ENCODE measurements at places on chromosomes 7 and 10.
A peak's percentile ranks its signal among the peaks of the same experiment; 100 is the strongest.

GRCh38 chr10:116850058-116850611 lies 836 bp downstream of the ENO4 start:
- no peak for DNase-seq

DNA sequence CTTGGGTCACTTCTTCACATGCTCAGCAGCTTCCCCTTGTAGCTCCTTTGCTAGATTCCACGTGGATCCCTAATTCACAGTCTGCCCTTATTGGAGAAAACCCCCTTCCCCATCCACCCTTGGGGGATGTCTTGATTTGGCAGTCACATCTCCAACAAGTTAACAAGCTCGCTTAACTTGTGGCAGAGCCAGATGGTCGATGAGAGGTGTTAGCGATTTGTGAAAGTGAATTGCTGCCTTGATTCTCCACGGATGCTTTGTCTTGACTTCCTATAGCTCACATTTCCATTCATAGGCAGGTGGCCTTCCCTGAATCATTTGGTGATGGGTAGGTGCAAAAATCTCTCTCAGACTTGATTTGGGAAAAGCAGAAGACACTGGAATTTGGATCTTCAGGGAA lies 387.9 kb downstream of the TCERG1L start:
- DNase-seq = no peak

DNA sequence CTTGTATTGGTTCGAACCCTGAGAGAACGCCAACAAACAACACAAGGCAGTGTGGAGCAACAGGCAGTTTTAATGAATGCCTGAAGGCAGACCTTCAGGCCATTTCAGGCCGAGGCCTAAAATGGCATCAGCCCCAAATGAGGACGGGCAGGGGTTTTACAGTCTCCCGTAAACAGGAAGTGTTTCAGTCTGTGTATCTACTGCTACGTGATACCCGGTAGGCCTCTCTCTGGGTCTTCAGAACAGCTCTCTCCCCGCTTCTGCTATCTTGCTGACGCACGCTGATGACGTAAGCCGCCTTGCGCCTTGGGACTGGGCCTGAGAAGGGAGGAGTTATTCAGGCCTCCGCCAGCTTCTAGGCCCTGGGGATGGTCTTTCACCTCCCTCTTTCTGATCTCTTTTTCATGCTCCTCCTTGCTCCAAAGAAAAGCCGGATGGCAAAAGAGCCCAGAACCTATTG lies 67.7 kb downstream of the ST8SIA6 start:
- no peak for DNase-seq

DNA sequence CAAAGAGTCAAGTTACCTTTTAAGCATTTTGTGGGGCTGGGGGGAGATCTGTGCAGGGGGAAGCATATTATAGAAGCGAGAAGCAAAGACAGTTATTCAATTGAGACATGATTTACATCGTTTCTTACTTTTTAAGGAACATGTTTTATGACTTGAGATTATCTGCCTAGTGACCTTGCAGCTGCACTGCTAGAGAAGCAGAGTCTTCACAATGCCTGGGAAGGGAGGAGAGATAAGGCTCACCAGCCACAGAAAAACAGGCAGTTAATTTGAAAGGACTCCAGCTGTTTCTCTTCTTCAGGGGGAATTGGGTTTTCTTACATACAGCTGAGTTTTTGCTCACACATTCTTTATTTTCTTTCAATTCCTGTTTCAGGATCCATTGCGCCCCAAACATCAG lies 31.0 kb downstream of the PHYH start:
- DNase-seq = no peak

DNA sequence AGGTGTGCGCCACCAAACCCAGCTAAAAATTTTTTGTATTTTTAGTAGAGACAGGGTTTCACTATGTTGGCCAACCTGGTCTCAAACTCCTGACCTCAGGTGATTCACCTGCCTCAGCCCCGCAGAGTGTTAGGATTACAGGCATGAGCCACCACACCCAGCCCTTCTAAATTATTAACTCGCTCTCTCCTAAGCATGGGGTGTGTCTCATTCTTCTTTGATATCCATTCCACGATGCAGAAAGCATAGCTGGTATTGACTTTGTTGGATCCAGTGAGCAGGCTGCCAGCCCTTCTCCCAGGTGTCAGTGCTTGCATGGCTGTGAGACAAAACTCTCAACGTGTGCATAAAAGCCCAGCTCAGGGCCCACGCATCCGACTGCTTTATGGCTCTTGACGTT lies 254.1 kb upstream of the PFKP start:
- no peak for DNase-seq

- DNase-seq = no peak
Measured at GRCh38 chr10:28375399-28376354, 72.8 kb upstream of the MPP7 start.

GRCh38 chr7:83562289-83562688 lies 86.7 kb downstream of the SEMA3E start:
- no peak for DNase-seq

GRCh38 chr7:151251689-151252560 lies 3.4 kb upstream of the SMARCD3 start:
- no peak for DNase-seq

DNA sequence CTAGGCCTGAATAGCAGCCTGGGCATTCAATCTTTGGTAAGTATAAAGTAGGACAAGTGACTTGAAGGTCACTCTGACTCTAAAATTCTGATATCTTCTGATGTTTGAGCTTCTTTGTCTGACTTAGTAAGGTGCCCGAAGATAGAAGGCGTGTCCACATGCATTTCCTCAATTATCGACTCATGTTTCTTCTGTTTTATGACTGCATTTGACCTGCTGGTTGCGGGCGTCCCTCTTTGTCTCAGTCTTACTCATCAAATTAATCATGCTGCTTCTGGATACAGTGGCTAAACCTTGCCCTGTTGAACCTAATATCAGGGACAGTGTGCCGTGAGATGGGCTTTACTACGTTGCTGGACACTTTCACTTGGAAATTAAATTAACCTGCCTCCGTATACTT lies 534.1 kb downstream of the SDK1 start:
- no peak for DNase-seq

DNA sequence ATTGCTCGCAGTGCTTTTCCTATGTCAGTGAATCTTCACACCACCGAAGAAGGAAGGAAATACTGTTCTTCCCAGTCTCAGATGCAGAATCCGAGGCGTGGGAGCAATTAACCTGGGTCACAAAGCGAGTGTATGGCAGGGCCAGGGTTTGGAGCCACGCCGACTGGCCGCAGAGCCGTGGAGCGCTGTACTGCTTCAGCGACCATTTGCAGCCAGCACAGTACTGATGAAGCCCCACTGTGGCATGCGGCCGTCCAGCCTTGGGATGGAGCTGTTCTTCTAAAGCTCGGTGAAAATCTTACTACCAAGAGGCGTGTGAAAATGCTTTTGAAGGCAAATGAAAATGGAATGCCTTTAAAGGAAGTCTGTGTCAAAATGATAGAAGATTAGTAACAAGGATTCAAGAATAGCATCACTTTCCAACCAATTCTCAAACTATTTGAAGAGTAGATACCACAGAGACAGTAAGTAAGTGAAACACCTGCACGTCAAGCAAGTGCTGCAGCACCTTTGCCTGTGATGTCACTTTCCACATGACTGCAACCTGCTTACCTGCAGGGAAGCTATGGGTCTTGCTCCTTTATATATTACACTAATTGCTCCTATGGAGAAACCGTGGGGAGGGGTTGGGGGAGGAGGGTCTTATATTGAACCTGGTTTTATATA lies 4.9 kb downstream of the PPP2R2D start:
- DNase-seq = no peak

GRCh38 chr10:48451969-48452878 lies 145.7 kb downstream of the MAPK8 start:
- DNase-seq = no peak

- no peak for DNase-seq
Measured at GRCh38 chr10:73892310-73893030, 18.1 kb upstream of the CAMK2G start.

- DNase-seq = no peak
Measured at GRCh38 chr10:119219871-119220270, 12.5 kb downstream of the GRK5 start.

DNA sequence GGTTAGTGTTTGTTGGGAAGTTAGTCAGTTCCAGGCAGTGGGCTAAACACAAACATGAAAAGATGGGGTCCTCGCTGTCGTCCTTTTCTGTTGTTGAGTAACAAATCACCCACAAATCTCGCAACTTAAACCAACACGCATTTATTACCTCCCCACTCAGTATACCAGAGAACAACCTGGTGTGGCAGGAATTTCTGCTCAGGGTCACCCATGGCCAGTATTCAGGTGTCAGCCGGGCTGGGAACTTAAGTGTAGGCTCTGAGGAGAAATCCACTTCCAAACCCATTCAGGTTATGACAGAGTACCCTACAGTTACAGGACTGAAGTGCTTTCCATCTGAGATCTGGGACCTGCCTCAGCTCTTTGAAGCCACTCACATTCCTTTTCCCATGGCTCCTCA lies 73.6 kb upstream of the SP4 start:
- no peak for DNase-seq

DNA sequence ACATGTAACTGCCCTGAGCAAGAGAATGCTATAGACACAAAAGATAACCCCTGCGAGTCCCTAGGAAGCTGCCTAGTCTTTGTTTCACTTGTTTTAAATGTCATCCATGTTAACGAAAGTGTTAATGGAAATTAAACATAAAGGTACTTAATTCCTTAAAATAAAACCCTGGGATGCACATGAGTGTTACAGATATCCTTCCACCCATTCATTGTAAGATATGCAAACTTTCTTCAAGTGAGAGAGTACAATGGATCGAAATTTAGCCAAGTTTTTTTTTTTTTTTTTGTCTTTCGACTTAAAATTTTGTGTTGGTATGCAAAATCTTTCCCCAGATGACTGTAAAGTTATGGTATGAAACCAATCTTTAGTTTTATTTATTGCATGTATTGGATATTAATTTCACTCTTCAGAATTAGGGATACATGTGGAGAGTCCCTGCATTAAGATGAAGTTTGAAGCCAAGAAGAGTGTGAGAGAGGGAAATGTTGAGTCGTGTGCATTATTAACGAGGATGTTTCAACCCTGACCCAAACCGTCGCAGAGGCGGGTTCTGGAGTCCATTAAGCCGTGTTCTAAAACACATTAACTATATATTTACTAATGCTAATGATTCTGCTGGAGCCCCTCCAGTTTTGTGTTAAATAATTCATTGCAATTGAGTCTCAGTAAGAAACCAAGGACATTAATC lies 1.6 kb downstream of the CDK14 start:
- DNase-seq = no peak

DNA sequence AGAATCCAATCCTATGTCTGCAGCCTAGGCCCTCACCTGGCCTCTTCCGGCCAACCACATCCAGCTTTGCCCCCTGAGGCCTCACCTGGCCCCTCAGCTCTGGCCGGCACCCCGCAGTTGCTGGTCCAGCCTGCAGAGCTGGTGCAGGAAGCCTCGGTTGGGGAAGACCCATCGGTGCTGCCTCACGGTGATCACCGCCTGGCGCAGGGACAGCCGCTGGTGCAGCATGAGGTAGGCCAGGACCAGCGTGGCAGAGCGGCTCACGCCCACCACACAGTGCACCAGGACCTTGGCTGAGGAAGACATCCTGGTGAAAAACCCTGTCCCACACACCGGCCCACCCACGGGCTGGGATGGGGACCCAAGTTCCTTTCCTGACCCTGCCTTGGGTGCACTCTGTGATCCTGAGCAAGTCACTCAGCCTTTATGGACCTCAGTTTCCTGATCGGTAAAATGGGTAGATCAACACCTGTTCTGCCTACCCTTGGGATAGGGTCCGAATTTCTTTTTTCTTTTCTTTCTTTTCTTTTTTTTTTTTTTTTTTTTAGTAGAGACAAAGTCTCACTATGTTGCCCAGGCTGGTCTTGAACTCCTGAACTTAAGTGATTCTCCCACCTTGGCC lies 5.8 kb upstream of the SAMD8 start:
- no peak for DNase-seq

- DNase-seq = no peak
Measured at GRCh38 chr7:3880228-3880987, 579.4 kb downstream of the SDK1 start.

DNA sequence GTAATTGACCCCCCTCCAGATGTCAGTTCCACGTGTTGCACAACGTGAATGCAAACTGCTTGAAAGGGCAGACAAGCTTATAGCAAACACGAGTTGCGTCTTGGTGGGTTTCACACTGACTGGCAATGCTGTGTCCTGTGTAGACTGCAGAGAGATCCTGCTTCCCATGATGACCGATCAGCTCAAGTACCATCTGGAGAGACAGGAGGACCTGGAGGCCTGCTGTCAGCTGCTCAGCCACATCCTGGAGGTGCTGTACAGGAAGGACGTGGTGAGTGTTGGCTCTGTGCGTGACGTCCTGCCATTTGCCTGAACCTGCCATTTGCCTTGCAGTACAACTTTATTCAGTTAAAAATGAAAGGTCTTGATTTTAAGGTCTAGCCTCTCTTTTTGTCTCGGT lies 71.1 kb downstream of the INSYN2A start:
- DNase-seq = no peak

DNA sequence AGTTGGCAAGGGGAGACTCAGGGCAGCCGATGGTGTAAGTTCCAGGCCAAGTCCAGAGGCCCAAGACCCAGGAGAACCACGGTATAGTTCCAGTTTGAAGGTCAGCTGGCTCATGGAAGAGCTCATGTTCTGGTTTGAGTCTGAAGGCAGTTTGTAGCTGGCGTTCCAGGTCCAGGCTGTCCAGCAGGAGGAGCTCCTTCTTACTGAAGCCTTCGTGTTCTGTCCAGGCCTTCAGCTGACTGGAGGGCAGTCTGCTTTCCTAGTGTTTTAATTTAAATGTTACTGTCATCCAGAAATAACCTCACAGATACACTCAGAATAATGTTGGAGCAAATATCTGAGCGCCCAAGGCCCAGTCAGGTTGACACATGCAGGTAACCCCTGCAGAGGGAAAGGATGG lies 4.2 kb downstream of the SUN1 start:
- no peak for DNase-seq

DNA sequence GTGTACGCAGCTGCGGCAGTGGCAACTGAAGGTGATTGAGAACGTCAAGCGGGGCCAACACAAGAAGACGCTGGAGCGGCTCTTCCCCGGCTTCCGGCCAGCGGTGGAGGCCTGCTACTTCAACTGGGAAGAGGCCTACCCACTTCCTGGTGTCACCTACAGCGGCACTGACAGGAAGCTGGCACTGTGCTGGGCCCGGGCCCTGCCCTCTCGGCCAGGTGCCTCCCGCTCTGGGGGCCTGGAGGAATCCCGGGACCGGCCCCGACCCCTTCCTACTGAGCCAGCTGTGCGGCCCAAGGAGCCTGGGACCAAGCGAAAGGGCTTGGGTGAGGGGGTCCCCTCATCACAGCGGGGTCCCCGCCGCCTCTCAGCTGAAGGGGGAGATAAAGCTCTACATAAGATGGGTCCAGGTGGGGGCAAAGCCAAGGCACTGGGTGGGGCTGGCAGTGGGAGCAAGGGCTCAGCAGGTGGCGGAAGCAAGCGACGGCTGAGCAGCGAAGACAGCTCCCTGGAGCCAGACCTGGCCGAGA lies 6.5 kb downstream of the ZSWIM8 start:
- no peak for DNase-seq

- DNase-seq = peak; percentile 15
Measured at GRCh38 chr7:121385800-121386179, 10.3 kb downstream of the FAM3C start.

- no peak for DNase-seq
Measured at GRCh38 chr7:19522486-19522885, 186.4 kb downstream of the POLR1F start.

- no peak for DNase-seq
Measured at GRCh38 chr7:55181762-55182161, 162.9 kb downstream of the EGFR start.
